ENCODE measurements at places on chromosomes 2 and 18.
A peak's percentile ranks its signal among the peaks of the same experiment; 100 is the strongest.

GRCh38 chr18:37967261-37967660 is 401.7 kb upstream of the CELF4 start:
- DNase-seq, result no peak

DNA sequence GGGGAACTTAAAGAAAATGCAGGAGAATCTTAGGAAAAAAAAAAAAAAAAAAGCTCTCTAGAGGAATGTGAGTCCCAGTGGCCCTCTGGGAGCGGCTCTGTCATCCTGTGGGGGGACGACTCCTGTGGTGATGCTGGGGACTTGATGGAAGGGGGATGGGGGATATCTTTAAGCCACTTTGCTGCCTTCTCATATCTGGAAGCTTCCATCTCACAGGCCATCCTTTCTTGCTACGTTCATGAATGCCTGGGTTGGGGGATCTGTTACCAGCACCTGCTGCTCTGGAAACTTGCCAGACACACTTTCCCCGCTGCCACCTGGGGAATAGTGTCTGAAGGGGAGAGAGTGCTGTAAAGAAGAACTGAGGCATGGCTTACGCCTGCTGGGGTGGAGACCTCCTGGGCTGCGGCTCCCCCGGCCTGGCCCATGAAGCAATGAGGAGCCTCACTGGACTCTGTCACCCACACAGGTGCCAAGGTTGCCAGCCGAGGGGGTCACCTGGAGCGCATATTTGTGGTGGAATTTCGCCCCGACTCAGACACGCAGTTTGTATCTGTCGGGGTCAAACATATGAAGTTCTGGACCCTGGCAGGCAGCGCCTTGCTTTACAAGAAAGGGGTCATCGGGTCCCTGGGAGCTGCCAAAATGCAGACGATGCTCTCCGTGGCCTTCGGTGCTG is 92.8 kb downstream of the RTN4 start:
- DNase-seq, result no peak

- DNase-seq, result no peak
These were observed 456.5 kb downstream of the EIPR1 start for GRCh38 chr2:2921011-2921720.

DNA sequence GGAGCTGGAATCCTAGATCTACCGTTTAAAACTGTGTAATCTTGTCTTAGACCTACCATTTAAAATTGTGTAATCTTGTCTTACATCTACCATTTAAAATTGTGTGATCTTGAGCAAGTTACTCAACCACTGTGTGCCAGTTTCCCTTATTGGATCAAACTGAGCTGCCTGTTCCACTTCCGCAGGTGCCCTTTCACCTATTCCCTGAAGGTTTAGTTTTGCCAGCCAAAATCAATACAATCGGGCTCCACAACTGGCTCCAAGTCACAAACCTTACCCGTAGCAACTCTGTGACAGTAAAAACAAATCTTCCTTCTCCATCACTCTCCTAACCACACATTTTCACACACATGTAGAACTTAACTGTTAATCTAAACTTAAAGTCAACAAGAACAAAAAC is 20.1 kb downstream of the DOCK10 start:
- DNase-seq, result no peak

DNA sequence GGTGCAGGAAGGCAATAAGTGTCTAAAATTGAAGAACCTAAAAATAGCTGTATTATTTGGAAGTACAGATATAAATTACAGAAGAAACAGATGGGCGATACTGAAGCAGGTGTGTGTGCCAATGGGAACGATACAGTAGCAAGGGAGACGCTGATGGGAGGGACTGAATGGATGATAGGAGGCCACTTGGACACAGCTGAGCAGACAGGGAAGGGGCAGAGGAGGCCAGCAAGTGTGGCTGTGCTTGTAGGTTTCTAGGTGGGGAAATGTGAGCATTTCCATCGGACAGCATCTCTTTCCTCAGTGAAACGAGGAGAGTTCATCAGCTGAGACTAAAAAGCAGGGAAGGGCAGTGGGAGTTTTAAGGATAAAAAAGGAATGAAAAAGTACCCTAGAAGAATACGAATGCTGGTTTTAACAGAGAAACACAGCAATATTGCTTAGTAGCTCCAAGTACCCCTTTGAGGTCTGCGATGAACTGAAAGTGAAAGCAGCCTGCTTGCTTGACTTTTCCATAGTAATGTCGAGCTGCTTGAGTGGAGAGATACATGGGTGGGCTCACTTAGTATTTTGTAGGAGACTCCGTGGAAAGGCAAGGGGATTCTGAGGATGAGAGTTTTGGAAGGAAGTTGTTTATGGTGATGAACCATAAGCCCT is 91.7 kb upstream of the EPC2 start:
- peak; percentile 17 for DNase-seq

GRCh38 chr18:13218368-13218991 is at the start of gene LDLRAD4:
TSS of gene LDLRAD4 (plus strand) at chr18:13218760.
- no peak for DNase-seq

DNA sequence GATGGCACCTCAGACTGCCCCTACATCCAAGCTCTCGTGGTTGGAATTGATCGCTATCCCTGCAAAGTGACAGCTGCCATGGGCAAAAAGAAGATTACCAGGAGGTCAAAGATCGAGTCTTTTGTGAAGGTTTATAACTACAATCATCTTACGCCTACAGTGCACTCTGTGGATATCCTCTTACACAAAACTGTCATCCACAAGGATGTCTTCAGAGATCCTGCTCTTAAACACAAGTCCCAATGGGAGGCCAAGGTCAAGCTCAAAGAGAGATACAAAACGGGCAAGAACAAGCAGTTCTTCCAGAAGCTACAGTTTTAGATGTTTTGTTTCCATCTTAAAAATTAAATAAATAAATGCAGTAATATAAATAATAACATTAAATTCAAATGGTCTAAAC is 45.4 kb downstream of the INO80D start:
- no peak for DNase-seq

GRCh38 chr18:70041459-70042050 is 93.9 kb upstream of the CD226 start:
- DNase-seq, result no peak

GRCh38 chr2:29525921-29526320 is 395.5 kb downstream of the ALK start:
- no peak for DNase-seq

GRCh38 chr2:61438670-61439069 is 32.2 kb downstream of the USP34 start:
- DNase-seq, result no peak

GRCh38 chr18:75130591-75131328 is 78.2 kb downstream of the PTGR3 start:
- peak; percentile 32 for DNase-seq

DNA sequence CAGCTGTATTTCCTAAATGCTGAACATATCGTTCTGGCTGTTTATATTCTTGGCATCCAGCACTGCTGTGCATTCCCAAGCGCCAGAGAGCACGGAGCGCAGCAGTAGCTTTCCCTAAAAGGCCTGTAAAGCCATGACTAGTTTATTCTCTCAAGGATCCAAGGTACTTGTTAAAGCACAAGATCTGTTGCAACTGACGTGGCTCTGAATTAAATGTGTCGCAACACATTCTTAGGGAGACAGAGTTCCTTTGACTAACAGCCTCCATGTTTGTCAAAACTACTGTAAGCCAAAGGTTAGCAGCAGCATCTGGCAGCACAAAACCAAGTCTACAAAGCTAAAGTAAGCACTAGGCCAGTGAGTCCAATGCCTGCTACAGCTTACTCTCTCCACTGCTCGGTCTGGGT is 188.6 kb upstream of the FN1 start:
- peak; percentile 96 for DNase-seq

GRCh38 chr2:137173463-137173862 is 408.1 kb downstream of the THSD7B start:
- peak; percentile 40 for DNase-seq

- DNase-seq, result no peak
These were observed 34.0 kb upstream of the PLA2R1 start for GRCh38 chr2:160096409-160096808.

DNA sequence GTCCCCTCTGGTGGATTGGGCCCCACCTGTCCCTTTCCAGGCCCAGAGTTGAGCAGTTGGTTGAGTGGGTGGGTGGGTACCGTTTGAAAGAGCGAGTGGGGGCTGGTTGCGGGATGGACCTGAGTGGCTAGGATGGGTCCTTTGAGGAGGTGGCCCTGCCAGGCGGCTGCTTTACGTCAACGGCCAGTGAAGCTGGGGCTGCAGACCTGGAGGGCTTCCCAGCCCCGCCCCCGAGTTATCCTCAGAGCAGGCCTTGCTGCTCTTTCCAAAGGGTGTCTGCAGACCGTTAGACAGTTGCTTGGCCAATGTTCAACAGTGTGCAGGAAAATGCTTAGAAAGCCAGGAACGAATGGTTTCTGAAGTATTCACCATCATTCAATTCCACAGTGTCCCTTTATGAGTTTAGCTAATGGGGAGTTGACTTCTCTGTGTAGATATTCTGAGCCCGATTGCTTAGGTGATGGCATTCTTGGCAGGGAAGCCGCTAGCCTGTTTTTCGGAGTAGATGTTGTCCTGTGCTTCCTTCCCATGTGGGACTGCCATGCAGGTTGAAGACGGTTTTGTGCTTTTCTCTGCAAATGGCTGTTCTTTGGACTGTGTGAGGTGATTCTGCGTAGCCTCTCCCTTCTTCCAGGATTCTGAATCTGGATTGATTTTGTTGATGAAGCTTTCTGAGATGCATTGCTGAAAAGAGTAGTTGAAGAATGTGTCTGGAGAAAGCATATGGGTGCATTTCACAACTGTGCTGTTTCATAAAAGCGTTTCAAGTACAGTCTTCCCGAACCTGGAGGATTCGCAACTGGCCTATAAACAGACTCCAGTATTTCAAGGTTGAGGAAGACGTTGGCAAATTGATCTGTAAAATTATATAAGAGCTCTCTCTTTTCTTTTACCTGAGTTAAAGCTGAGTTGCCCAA is 45.8 kb downstream of the LDLRAD4 start:
- no peak for DNase-seq

DNA sequence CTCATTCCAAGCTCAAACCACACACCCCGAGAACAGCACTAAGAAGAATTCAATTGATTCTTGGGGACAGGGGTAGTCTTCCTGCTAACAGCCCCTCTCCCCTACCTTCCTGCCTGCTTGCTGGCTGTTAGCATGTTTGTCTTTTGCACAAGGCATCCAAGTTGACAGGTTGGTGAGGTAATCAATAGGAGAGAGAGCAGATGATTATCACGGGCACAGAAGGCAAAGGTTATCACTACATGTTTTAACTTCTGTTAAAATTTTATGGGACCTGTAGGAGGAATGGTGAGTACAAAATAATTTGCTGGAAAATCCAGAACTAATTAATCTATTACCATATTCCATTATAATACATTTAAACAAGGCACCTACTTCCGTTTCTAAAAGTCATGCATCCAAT is 442.1 kb upstream of the TCF4 start:
- DNase-seq, result no peak

- peak; percentile 18 for DNase-seq
These were observed 263.4 kb downstream of the PTPRM start for GRCh38 chr18:7830468-7830867.

DNA sequence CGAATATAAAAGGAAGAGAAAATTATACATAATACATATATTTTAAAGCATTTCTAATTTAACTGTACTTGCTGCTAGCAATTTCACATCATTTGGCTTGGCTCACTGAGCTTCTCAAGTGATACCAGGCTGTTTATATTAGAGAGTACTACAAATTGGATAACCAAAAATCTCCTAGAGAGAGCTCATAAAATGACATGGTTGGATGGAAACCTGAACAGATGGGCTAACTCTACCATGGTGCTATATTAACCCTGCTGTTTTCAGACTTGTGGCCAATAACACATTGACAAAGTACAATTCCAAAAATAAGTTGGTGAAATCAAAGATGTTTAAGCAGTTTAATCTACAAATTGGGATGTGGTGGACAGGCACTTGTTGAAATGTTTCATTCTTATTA is 364.4 kb upstream of the GCFC2 start:
- DNase-seq, result no peak

Data from EH (cell line).